Cortex of kidney (tissue), 1 donor: ENCODE measurements at places on chromosomes 11 and 22.

- no peak for DNase-seq
Measured at GRCh38 chr11:72618803-72619202, 55.4 kb downstream of the PDE2A start.

GRCh38 chr22:32533265-32534111 is 58.9 kb downstream of the FBXO7 start:
- no peak for DNase-seq

GRCh38 chr11:66076561-66076960 is 6.5 kb downstream of the PACS1 start:
- DNase-seq: no peak

DNA sequence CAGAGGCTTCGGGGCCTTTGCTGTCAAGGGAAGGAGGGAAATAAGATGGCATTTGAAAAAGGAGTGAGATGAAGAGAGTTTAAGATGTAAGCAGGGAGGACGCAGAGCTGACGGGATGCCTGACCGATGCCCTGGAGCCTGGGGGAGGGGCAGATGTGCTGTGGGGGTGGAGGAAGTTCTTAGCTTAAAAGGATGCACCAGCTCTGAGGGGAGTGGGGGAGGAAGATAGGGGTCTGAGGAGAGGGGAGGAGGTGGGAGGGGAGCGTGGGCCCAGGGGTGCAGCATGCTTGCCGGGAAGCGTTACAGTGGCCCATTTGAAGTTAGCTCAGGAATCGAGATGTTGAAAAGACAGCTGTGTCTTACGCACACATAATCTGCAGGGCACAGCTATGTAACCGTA is 56.3 kb downstream of the RPS6KA4 start:
- DNase-seq: no peak

GRCh38 chr11:62553080-62553838 is 6.7 kb upstream of the AHNAK start:
- DNase-seq: no peak

- DNase-seq: no peak
Measured at GRCh38 chr11:35340071-35340470, 79.3 kb downstream of the SLC1A2 start.

DNA sequence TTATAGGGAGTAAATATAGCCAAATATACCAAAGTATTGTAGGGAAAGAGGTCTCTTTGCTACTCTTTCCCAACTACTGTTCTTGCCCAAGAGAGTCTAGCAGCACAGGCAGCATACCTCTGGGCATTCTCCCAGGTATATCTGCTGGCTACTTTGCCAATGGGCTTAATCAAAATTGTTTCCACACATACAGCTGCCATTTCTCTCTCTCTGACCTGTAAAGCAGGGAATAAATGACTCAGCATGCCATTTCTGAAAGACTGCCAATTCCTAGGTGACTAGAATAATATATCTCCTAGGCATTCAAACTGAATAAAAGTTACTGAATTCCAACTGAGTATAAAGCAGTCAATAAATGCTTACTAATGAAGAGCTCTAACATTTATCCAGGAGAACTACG is 44.6 kb downstream of the RDX start:
- DNase-seq: no peak
